Immature natural killer cell (primary cell): ENCODE measurements at places on chromosomes 3 and 15. TPM values are rescaled to one million over a fixed set of nuclear protein-coding genes. Genes with fewer than 3 reads are reported as not detected.

GRCh38 chr15:23762026-23762425, 74.9 kb upstream of the NDN start:
- H3K4me1 ChIP-seq: no peaks in the 10 kb centered on the region
- H3K27ac ChIP-seq: no peak overlapping the region
- H3K4me3 ChIP-seq: no peak overlapping the region
- peaks cover 3% of the 10 kb centered on the region for H3K36me3 ChIP-seq
- DNase-seq: no peak

DNA sequence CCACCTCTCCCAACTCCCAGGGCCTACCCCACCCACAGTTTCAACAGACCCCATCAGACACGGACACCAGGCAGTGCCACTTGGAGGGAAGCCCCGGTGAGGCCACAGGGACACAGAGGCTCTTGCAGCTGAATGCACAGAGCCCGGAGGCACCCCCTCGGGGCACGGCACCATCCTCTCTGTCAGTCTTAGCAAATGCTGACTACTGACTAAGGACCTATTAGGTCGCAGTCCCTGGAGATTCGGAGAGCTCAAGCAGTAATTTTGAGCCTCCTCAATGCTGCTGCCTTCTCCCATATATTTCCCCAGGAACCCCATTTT, 79.9 kb downstream of the VGLL4 start:
- DNase-seq: no peak
- H3K27ac ChIP-seq: no peak overlapping the region
- no peak overlapping the region for H3K4me3 ChIP-seq
- H3K27me3 ChIP-seq: no peaks in the 10 kb centered on the region
- H3K4me1 ChIP-seq: peaks cover 19% of the 10 kb centered on the region

GRCh38 chr15:80783260-80783659, 4.1 kb downstream of the CEMIP start:
- no peak overlapping the region for H3K4me3 ChIP-seq
- H3K36me3 ChIP-seq: no peaks in the 10 kb centered on the region
- H3K27ac ChIP-seq: no peak overlapping the region
- peaks cover 10% of the 10 kb centered on the region for H3K27me3 ChIP-seq

CCR5 gene
- polyA plus RNA-seq: not detected

ERC2 gene
- polyA plus RNA-seq: not detected

CHRNA7 gene
- polyA plus RNA-seq: 0.06 TPM

PARP3 gene
- 2.3 TPM for polyA plus RNA-seq

TIGIT gene
- 87.3 TPM for polyA plus RNA-seq

GNAT1 gene
- polyA plus RNA-seq: not detected
